ENCODE measurements at places on chromosomes 5 and 9. TPM values are rescaled to one million over a fixed set of nuclear protein-coding genes. Genes with fewer than 3 reads are reported as not detected.

POC5 gene
- total RNA-seq, result 5.0 TPM

DENND1A gene
- 6.5 TPM for total RNA-seq

LOX gene
- 20.0 TPM for total RNA-seq

SMC2 gene
- 9.6 TPM for total RNA-seq

Data from bronchial smooth muscle cell (primary cell).